ENCODE measurements at places on chromosomes 5 and 9. TPM values are rescaled to one million over a fixed set of nuclear protein-coding genes. Genes with fewer than 3 reads are reported as not detected.

DNA sequence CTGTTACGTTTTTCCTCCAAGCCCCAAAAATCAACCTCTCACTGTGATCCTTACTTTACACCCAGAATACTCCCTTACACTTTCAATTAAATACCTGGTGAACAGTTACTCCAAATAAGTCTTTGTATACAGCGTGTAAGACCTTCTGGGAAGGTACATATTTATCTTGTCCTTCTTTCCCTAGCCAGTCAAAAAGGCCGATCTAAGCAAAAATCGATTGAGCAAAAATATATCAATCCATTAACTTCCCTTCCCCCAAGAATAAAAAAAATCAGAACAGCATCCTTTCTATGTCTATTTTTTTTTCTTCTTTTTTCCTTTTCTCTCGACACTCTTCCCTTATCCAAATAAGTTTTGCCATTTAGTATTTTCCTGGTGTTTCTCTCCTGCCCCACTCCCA lies 71.3 kb downstream of the ABHD17B start:
- no peaks in the 10 kb centered on the region for H3K4me1 ChIP-seq
- DNase-seq, result no peak
- H3K4me3 ChIP-seq, result no peak overlapping the region
- no peaks in the 10 kb centered on the region for H3K27me3 ChIP-seq
- H3K36me3 ChIP-seq, result no peaks in the 10 kb centered on the region

- H3K4me3 ChIP-seq, result no peak overlapping the region
- H3K36me3 ChIP-seq, result no peaks in the 10 kb centered on the region
- H3K27ac ChIP-seq, result no peak overlapping the region
- no peak for DNase-seq
- H3K27me3 ChIP-seq, result no peaks in the 10 kb centered on the region
- H3K4me1 ChIP-seq, result no peaks in the 10 kb centered on the region
These were observed 4.9 kb downstream of the HMGCR start for GRCh38 chr5:75341934-75342333.

- no peak for DNase-seq
- no peak overlapping the region for H3K4me3 ChIP-seq
- H3K4me1 ChIP-seq, result no peaks in the 10 kb centered on the region
- H3K36me3 ChIP-seq, result no peaks in the 10 kb centered on the region
These were observed 16.6 kb downstream of the OCLN start for GRCh38 chr5:69509212-69509611.

- no peak overlapping the region for H3K27ac ChIP-seq
- no peaks in the 10 kb centered on the region for H3K36me3 ChIP-seq
- DNase-seq, result no peak
These were observed 118.4 kb downstream of the CTNND2 start for GRCh38 chr5:11785771-11786352.

The CNTNAP3 gene
- 6.3 TPM for total RNA-seq

DNA sequence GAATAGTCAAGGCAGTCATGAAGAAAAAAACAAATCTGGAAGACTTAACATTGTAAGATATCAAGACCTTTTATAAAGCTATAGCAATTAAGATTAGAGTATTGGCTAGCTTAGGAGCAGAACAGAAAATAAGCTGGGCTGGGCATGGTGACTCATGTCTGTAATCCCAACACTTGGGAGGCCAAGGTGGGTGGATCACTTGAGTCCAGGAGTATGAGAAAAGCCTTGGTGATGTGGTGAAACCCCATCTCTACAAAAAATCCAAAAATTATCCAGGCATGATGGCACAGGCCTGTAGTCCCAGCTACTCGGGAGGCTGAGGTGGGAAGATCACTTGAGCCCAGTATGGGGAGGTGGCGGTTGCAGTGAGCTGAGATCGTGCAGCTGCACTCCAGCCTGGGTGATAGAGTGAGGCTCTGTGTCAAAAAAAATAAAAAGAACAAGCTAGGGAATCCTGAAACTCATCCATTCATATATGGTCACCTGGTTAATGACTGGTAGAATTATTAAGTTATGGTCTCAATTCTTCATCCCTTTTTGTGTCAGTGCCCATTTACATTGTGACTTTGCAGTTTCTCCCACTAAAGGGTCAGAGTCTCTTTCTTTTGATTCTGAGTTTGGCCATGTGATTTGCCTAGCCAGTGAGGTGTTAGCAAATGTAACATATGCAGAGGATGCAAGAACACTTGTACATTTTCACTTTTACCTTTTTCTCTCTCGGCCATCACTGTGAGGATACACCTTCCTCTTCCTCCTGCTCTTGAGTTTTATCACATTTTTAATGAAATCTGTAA lies 144.6 kb upstream of the SGCD start:
- H3K4me1 ChIP-seq, result no peaks in the 10 kb centered on the region
- no peaks in the 10 kb centered on the region for H3K36me3 ChIP-seq
- no peaks in the 10 kb centered on the region for H3K27me3 ChIP-seq
- DNase-seq, result no peak

The TRUB2 gene
- total RNA-seq, result 13.9 TPM

DNA sequence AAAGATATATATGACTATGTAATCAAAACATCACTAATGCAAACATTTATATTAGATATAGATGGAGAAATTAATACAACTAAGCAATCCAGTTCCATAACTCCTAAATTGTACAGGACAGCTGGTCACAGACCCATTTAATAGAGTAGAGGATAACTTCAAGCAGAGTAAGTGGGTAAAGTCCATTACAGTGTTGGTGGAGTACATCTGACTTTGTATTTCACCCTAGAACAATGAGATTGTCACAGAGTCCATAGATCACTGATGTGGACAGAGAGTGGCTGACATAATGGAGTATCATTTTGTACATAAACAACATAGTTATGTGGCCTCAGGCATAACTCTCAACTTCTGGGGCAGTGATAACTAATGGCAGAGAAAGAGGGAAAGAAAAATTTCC lies 267.8 kb upstream of the KLF9 start:
- no peaks in the 10 kb centered on the region for H3K4me1 ChIP-seq
- DNase-seq, result no peak
- H3K27ac ChIP-seq, result no peak overlapping the region
- no peaks in the 10 kb centered on the region for H3K27me3 ChIP-seq
- H3K36me3 ChIP-seq, result no peaks in the 10 kb centered on the region

DNA sequence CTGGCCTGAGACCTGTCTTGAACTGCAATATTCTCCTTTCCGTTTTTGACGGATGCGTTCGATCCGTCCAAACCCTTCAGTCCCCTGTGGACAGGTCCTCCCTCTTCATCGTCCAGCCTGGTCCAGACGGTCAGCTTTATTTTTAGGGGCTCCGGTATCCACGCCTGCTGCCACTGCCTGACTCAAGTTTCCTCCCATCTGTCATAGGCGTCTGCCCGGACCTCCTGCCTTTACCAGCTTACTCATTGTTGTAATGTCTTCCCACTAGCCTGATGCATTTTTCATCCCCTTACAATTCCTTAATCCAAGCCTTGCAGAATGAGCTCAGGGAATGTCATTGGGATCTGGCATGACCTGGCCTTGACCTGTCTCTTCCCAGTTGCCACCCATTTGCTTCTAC lies 145.8 kb downstream of the TENT4A start:
- no peak for DNase-seq
- H3K36me3 ChIP-seq, result no peaks in the 10 kb centered on the region
- no peaks in the 10 kb centered on the region for H3K27me3 ChIP-seq
- H3K27ac ChIP-seq, result no peak overlapping the region
- no peaks in the 10 kb centered on the region for H3K4me1 ChIP-seq
- no peak overlapping the region for H3K4me3 ChIP-seq

DNA sequence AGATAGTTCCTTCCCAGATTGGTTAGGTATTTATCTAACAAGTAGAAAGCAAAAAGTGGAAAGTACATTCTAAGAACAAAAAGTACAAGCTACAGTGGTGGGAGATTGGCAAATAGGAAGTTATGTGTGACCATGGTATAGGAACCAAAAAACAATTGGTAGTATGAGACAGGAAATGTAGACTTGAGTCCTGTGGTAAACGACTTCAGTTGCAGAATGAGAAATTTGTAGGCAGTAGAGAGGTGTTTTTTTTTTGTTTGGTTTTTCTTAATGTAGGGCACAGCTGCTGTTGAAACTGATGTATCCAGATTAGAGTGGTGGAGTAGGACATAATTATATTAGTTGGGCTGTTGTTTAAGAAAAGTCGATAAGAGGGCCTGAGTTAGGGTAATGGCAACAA lies 72.0 kb downstream of the CCNH start:
- H3K4me1 ChIP-seq, result no peaks in the 10 kb centered on the region
- no peaks in the 10 kb centered on the region for H3K27me3 ChIP-seq
- DNase-seq, result no peak
- H3K27ac ChIP-seq, result peak overlapping the region; percentile 59

DNA sequence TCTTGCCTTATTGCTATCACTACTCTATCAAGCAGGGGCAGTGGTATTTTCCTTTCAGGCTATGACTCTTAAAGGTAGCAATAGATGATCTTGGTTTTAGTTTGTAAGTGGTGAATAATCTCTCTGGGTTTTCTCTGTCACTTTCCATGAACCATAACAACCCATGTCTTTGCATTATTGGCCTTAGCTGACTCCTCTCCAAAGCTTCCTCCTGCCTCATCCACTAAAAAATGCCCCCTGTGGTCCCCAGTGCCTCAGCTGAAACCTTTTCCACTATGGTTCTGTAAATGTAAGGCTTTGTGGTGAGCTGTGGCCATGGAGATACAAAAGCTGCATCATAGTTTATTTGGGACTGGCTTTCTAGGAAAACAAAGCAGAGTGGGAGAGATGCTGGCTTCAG lies 128.8 kb downstream of the GPBP1 start:
- H3K4me1 ChIP-seq, result peaks cover 5% of the 10 kb centered on the region
- no peaks in the 10 kb centered on the region for H3K36me3 ChIP-seq
- H3K4me3 ChIP-seq, result no peak overlapping the region
- H3K27me3 ChIP-seq, result no peaks in the 10 kb centered on the region
- DNase-seq, result no peak
- H3K27ac ChIP-seq, result no peak overlapping the region

DNA sequence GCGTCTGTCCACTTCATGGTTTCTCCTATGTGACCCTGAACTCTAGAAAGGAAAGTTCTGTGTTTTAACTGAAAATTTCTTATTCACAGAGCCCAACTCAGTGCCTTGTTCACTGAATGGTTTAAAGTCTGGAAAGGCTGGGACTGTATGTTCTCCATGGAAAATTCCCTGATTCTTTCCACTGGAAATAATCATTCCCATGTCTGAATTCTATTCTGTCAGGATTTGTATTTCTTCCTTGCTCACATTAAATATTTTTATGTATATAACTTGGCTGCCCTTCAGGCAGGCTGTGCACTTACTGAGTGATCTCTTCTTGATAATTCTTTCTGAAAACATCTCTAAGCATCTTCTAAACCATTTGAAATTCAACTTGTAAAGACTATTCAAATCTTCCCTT lies 1126.9 kb upstream of the DMAC1 start:
- H3K27ac ChIP-seq, result no peak overlapping the region
- no peaks in the 10 kb centered on the region for H3K36me3 ChIP-seq
- DNase-seq, result no peak
- no peaks in the 10 kb centered on the region for H3K27me3 ChIP-seq

DNA sequence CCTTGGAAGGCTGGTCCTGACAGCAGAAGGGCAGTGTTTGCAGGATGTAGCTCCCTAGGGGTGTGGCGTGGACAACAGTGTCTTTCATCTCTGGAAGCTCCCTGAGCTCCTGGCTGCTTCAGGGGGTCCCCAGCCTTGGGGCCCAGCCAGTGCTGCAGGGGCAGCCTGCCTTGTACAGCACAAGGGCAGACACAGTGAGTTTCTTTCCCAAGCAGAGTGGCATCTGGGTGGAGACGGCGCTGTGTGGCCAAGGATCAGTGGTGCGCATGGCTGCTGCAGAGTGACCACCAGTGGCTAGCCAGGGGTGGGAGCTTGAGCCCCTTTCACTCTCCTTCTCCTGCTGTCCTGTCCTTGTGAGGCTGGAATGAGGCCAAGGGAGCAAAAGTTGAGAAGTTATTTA lies 7.6 kb upstream of the IRX4 start:
- H3K4me3 ChIP-seq, result no peak overlapping the region
- no peak overlapping the region for H3K27ac ChIP-seq
- H3K36me3 ChIP-seq, result no peaks in the 10 kb centered on the region
- peaks cover 18% of the 10 kb centered on the region for H3K27me3 ChIP-seq
- no peak for DNase-seq
- H3K4me1 ChIP-seq, result peaks cover 4% of the 10 kb centered on the region

GRCh38 chr5:133376986-133377385 lies 235.4 kb downstream of the FSTL4 start:
- H3K4me3 ChIP-seq, result no peak overlapping the region
- H3K36me3 ChIP-seq, result no peaks in the 10 kb centered on the region
- no peaks in the 10 kb centered on the region for H3K4me1 ChIP-seq
- DNase-seq, result no peak
